Stimulated activated CD8-positive, alpha-beta memory T cell treated with anti-CD3 and anti-CD28 coated beads, Interleukin-7, amount 100 ng/mL, for 24 hours (primary cell): ENCODE measurements at places on chromosomes 6 and 20.

DNA sequence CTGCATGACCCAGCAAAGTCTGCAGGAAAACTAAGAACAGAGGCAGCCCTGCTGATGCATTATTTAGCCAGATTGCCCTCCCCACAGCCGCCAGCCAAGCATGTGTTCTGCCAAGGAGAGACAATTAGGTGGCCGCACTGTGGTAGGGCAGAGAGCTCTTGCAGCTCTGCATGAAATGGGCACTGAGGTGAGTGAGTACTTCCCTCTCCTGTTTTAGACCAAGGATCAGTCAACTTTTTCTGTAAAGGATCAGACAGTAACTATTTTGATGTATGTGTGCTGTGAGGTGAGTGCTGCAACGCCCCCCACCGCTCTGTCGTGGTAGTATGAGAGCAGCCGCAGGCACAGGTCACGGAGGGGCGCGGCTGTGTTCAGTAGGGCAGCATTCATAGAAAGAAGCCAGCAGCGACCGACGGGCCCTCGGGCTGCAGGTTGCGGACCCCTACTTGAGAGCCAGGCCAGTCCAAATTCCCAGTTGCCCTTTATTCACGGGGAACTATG, 23.8 kb upstream of the FAM50B start:
- DNase-seq = no peak

GRCh38 chr6:154360476-154360875, 3.9 kb upstream of the IPCEF1 start:
- no peak for DNase-seq

GRCh38 chr20:36384022-36384619, 78.0 kb downstream of the DLGAP4 start:
- DNase-seq = peak; percentile 4

- DNase-seq = no peak
These were observed 42.6 kb downstream of the TRIM27 start for GRCh38 chr6:28880894-28881780.

- no peak for DNase-seq
These were observed 70.7 kb downstream of the PDE7B start for GRCh38 chr6:135922174-135922573.
